ENCODE measurements at places on chromosomes 7 and 10. TPM values are rescaled to one million over a fixed set of nuclear protein-coding genes. Genes with fewer than 3 reads are reported as not detected.
A peak's percentile ranks its signal among the peaks of the same experiment; 100 is the strongest.

- DNase-seq = no peak
Observed at GRCh38 chr7:119472408-119473038, 800.5 kb upstream of the KCND2 start.

DNA sequence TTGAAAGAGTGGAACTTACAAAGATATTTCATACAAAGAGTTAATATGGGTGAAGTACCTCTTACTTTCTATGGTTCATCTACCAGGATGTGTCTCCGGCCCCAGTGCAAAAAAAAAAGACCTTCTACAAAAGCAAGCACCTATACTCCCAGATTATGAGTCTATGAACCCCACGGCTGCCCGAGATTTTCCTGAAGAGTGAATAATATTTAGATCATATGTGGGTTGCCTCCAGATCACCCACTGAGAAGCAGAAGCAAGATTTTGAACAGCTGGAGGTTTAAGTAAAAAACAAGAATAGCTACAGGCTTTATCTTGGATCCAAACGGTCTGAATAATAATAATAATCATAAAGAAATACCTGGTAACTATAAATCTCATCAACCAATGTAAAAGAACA is 207.7 kb downstream of the SKAP2 start:
- DNase-seq = no peak

GRCh38 chr7:149016876-149017275 is 11.4 kb downstream of the PDIA4 start:
- no peak for DNase-seq

GRCh38 chr10:69337296-69338132 is 59.2 kb downstream of the HK1 start:
- DNase-seq = peak; percentile 58

DNA sequence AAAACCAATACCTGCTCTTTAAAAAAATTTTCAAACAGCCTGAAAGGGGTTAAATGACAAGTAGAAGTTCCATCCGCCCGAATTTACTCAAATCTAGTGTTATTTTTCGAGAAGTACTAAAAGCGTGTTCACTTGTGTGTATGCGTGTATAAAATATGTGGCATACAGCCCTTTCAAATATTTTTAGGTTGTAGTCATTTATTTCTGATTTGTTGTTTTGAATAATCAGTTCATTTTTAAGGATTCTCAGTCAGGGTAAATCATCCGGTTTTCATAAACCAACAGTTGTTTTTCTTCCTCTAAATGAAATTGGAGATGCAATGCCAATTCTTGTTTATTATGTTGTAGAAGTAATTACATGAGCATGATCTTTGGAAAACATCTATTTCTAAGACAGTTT is 6.9 kb upstream of the SUN1 start:
- no peak for DNase-seq

DNA sequence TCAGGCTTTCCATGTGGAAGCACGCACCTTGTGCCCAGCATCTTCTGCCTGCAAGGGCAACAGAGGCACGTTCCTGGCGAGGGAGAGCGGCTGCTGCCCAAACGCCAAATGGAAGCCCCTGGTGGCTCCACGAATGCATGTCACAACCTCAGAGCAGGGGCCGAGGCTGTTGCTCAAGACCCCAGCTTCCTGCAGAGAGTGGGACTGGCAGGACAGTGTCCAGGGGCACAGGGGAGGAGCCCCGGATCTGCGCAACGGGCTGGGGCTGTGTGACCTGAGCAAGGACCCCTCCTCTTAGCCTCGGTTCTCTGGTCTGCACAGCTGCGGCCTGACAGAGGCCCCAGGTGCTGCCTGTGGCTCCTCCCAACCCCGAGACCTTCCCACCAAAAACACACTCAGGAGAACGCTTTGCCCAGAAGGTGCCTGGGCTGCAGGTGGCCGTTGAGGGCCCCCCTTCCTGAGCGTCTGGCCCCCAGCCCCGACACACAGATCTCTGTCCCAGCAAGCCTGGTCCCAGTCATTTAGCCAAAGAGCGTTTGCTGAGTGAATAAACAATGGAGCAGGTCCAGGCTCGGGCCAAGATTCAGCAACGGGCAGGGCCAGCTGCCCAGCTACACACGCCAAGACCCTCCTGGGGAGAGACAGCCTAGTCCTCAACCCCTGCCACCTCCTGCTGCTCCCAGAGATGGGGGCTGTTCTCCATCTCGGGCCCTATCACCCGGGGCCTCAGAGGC is 1.2 kb downstream of the MICALL2 start:
- DNase-seq = no peak

- no peak for DNase-seq
Observed at GRCh38 chr7:121385800-121386179, 10.3 kb downstream of the FAM3C start.

DNA sequence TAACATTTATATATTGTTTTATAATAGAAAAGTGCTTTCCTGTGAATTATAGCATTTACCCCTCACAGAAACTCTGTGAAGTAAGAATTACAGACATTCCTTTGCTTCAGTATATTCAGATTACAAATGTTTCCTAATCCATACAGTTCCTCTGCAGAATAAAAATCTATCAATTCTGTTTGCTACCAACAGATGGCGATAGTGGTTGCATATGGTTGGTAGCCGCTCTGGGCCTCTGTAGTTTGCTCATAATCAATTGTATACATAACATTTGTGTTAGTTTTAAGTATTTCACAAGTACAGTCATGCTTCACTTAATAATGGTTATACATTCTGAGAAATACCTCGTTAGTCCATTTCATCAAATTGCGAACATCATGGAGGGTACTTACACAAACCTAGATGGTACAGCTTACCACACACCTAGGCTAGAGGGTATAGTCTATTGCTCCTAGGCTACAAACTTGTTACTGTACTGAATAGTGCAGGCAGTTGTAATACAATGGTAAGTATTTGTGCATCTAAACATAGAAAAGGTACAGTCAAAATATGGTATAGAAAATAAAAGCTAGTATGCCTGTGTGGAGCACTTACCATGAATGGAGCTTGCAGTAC is 94.4 kb upstream of the STEAP4 start:
- DNase-seq = no peak

DNA sequence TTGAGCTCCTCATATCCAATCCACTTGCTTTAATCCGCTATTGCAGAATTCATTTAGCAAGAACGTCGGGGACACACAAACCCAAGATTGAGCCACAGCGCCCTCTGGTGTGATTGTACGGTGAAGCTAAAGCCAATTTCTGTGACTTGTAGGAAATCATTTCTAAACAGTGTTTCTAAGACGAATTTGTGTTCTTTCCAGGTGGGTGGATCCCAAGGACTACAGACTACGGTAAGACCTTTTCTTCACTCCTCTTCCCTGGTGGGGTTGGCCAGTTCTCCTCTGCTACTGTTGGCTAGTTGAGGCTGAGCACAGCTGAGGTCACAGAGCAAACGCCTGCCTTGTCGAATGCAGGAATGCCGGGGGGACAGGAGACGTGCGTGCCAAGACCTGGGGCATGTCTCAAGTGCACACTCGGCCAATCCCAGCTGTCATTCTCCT is 5.2 kb downstream of the DMBT1 start:
- peak; percentile 76 for DNase-seq

GRCh38 chr10:1213252-1214070 is 157.3 kb downstream of the WDR37 start:
- no peak for DNase-seq

DNA sequence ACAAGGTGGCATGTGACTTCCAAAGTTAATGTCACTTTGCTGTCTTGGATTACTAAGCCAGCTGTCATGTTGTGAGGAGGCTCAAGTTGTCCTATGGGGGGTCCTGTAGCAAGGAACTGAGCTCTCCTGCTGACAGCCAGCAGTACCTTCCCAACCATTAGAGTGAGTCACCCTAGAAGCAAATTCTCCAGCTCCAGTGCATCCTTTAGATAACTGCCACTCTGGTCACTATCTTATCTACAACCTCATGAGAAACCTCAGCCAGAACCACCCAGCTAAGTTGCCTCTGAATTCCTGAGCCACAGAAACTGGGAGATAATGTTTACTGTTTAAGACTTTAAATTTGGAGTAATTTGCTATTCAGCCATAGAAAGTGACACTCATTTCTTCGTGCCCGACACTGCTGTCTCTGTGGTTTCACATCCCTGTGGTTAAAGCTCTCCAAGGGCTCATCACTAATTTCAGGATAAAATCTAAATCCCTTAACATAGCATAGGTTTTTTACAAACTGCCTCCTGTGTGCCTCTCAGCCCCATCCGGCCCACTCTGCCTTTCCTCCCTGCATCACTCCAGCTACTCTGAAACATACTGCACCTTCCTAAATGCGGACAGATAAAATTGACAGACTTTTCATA is 83.5 kb downstream of the PRR15 start:
- DNase-seq = no peak

- no peak for DNase-seq
Observed at GRCh38 chr10:110017052-110017451, 9.3 kb downstream of the ADD3 start.

DNA sequence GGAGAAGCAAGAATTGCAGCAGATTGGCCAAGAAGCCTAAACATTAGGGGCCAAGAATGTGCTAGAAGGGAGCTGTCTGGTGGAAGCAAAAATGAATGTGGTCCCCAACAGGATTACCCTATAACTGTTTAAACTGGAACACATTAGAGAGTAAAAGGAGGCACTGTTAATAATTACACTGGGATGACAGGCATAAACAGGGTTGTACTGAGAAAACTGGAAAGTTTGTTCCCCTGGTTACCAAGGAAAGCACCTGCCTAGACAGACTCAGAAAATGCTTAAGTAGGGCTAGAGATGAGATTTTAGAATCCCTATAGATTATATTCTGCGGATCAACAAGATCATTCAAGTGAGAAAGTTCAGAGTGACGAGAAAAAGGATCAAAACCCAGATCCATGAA is 100.8 kb downstream of the CTTNBP2 start:
- DNase-seq = no peak

DNA sequence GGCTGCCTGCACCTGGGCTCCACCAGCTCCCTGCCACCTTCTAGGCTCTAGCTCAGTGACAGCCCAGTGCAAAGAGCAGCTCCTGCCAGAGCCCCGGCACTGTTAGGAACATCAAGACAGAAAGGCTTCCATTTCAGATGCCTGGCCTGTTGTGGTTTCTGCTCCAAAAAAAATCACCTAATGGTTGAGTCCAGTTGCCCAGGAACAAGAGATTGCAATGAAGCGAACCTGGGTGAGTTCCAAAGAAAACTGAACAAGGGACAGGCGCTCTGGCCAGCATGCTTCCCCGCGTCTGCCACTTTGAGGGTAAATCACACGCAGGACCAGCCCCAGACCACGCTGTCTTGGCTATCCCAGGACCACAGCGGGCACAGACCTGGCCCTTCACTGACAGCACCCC is 47.0 kb upstream of the RASGEF1A start:
- DNase-seq = no peak

DNA sequence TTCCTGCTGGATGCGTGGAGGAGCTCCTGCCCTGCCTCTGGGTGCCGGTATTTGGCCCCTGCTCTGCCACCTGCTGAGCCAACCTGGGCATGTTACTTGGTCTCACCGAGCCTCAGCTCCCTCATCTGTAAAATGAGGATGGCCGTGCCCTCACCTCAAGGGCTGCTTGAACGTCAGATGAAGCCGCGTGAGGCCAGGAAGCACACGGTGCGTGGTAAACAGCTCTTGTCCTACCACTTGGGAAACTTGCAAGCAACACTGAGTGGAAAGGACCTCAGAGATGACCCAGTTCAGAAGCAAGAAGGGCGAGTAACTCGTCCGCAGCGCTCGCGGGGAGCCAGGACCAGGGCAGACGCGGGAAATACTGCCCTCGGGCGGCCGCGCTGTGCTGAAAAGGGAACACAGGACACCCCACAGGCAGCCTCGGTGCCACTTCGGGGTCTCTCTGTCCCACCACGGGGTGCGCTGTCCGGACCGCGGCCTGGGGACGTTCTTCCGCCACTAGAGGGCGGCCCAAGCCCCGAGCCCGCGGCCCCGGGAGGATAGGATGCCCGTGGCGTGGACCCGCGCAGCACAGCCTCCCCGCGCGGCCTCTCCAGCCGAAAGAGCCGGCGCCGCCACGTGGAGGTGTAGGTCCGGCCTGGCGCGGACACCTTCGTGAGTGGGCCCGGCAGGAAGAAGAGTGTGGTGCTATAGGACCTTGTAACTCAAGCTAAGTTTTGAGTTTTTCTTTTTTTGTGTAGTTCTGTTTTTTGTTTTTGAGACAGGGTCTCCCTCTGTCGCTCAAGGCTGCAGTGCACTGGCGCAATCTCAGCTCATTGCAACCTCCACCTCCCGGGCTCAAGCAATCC is 94.1 kb downstream of the PRKAG2 start:
- peak; percentile 57 for DNase-seq

DNA sequence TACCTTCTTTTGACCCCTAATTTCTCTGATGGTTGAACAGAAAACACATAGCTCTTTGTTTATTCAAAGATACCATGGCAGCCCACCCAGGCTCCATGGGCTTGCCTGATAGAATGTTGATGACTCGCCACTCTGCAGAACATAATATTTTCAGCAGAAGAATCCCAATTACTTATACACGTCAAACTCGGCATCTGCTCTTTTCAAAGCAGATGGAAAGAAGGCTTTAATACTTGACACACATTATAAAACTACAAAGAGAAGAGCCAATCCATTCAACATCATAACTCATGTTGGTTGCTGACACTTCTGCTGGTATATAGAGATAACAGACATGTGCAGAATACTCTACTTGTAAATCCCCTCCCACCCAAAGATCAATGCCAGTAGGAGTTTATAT is 69.0 kb downstream of the FOXI2 start:
- DNase-seq = no peak

GRCh38 chr10:118116715-118117449 is 70.1 kb upstream of the RAB11FIP2 start:
- no peak for DNase-seq

DNA sequence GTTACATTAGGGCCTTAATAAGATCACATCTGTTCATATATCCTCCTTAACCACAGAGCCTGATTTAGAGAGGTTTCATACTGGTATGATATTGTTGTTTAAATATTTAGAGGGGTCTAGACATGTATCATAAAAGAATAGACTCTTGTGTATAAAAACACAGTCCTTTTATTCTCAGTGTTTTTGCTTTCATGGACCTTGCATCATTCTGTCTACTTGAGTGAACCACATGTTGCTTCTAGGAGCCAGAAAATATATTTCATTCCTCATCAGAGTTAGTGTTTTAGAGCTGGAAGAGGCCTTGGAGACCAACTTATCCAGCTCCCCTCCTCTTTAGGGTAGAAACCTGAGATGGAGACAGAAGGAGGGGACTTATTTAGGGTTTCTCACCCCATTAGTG is 312.8 kb downstream of the LRMDA start:
- no peak for DNase-seq

DNA sequence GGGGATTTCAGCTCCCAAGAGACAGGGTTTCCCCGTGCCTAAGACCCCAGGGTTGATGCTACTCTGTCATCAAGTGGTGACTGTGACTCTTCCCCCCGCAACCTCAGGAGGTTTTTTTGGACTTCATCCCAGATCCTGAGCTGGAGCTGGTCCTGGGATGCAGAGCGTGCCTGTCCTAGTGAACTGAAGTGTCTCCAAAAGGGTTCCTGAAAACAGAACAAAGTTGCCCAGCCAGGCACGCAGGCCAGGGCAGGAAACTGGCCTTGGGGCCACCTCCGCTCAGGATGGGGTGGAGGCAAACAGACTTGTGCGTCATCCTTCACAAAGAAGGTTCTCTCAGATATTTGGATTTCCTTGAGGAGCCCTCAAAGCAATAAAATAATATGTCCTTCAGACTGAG is 118.9 kb downstream of the ITIH5 start:
- no peak for DNase-seq

GRCh38 chr10:35372329-35372728 is 36.0 kb downstream of the CCNY start:
- DNase-seq = no peak

GRCh38 chr10:42697926-42698325 is 59.6 kb upstream of the ZNF33B start:
- no peak for DNase-seq

SPDYE6 gene
- total RNA-seq = not detected

FRG2B gene
- total RNA-seq = not detected

CYP17A1 gene
- not detected for total RNA-seq

NKX2-3 gene
- total RNA-seq = not detected

ADIRF gene
- not detected for total RNA-seq

CDH23 gene
- 5.2 TPM for total RNA-seq

FAM20C gene
- total RNA-seq = 1.3 TPM

All from CD4-positive, alpha-beta T cell (primary cell).